Stimulated activated CD4-positive, alpha-beta T cell treated with anti-CD3 and anti-CD28 coated beads, Interleukin-2, amount 100 ng/mL, for 48 hours (primary cell): ENCODE measurements at places on chromosomes 5 and 9.

GRCh38 chr5:59542851-59543820 lies 350.4 kb downstream of the PDE4D start:
- no peak for DNase-seq

- DNase-seq, result no peak
These were observed 812.0 kb upstream of the ZNF608 start for GRCh38 chr5:125558466-125558865.

GRCh38 chr5:68149189-68149588 lies 66.4 kb upstream of the PIK3R1 start:
- DNase-seq, result no peak

DNA sequence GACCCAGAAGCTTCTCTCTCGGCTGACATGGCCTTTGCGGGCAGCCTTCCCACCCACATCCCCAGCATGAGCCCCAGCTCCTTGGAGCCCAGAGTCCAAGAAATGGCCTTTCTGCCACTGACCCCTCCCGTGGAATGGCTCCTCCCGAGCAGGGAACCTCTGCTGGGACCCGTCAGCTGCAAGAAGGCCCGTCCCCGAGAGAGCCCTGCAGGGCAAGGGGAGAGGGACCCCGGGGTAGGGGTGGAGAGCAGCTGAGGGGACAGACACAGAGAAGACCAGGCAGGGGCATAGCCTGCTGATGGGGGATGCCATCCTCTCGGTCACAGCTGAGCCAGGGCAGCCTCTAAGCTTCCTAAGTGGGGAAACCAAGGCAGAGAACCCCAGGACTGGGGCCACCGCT lies 11.2 kb upstream of the NOTCH1 start:
- DNase-seq, result no peak

DNA sequence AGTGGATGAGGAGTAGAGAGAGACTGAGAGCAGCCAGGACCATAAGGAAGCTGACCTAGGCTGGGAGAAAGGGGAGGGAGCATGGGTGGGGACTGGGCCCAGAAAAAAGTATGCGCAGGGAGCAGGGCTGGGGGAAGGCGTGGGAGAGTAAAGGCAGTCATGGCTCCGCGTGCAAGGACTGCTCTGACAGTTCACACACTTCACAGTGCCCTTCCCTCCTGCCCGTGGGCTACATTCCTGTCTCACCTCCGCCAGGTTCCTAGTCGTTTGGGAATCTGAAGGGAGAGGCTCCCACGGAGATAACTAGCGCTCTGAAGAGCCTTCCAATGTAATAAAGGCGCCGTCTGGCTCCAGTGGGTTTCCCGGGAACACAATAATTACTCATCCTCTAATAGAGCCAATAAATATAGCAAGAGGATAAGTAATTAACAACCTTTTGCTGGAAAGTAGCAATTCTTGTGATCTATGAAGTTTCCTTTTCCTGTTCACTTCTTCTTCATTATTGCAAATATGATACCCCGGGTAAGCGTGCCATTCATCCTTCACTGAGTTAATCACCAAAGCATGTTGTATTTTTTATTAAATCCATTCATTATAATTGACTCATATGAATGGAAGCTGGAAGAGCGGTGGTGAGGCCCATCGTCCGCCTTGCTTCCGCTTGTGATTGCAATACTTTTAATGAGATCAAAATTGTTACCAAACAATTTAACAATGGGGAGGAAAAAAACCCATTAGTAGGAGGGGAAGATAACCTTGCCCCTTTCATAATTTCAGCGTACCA lies 39.3 kb downstream of the TTLL11 start:
- DNase-seq, result no peak

DNA sequence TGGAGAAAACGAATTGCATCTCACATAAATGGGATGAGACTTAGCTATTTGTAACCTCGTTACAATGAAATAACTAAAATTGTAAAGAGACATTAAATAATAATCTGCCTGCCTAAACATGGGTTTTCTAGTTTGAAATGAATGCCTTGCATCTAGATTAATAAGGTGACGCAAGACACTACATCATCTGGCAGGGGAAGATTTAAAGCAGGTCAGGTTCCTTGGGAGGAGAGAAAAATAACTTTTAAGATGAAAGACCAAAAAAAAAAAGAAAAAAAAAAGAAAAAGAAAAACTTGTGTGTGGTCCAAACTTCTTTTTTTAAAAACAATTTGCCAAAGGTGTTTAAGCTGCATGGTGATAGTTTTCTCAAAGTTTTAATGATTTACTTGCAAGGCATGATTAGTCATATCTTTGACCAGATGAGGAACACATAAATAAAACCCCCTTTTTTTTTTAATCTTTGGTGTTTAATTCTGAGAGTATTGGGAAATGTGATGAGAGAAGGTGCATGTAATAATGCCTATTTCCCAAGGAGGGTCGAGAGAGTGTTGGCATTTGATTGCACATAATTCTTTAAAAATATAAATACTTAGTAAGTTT lies 122.9 kb upstream of the ADAMTSL1 start:
- DNase-seq, result no peak

- peak; percentile 2 for DNase-seq
These were observed 57.0 kb downstream of the C9orf153 start for GRCh38 chr9:86202338-86202882.

- no peak for DNase-seq
These were observed 61.8 kb downstream of the RAB24 start for GRCh38 chr5:177241768-177242167.

- no peak for DNase-seq
These were observed 220.0 kb downstream of the SLC12A2 start for GRCh38 chr5:128303593-128303992.
